ENCODE measurements at places on chromosomes 16 and 17.
A peak's percentile ranks its signal among the peaks of the same experiment; 100 is the strongest.

DNA sequence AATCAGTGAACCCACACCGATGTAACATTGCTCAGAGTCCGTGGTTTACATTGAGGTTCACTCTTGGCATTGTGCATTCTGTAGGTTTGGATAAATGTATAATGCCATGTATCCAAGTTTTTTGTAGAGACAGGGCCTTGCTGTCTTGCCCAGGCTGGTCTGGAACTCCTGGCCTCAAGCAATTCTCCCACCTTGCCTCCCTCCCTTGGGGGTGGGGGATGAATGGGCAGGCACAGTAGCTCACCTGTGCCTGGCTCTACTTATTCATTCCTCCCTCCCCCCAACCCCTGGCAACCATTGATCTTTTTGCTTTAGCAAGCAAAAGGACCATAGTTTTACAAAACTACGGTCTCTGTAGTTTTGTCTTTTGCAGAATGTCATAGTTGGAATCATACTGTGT, 181.4 kb downstream of the SPECC1 start:
- DNase-seq: no peak

DNA sequence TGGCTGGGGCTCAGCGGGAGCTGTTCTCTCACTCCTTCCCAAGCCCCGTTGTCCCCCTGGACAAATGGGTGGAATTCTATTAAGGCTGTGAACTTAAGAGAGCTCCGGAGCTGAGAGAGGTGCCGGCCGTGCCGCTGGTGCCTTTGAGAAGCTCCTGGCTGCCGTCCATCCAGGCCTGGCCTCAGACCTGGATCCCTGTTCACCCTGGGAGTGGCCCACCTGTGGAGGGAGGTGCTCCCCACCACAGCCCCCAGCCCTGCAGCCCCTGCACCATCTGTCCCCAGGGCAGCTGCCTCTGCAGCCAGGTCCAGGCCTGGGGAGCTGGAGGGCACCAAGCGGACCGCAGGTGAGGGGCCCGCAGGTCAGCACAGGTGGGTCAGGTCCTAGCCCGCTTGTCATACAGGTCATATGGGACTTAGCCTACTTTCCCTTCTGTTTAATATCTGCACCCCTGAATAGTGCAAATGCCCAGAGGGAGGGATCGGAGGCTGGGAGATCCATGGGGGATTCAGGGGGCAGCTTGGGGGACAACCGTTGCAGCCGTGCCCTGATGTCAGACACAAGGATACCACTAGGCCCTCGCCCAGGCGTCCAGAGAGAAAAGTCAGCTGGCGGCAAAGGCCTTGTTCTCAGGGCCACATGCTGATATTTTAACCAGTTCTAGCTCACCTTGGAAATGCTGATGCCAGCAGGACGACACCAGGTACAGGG, 15.2 kb upstream of the METRNL start:
- peak; percentile 54 for DNase-seq

- no peak for DNase-seq
Measured at GRCh38 chr17:45411348-45412105, 21.1 kb downstream of the ARHGAP27 start.

GRCh38 chr16:84121007-84121406, 4.3 kb upstream of the MBTPS1 start:
- no peak for DNase-seq

DNA sequence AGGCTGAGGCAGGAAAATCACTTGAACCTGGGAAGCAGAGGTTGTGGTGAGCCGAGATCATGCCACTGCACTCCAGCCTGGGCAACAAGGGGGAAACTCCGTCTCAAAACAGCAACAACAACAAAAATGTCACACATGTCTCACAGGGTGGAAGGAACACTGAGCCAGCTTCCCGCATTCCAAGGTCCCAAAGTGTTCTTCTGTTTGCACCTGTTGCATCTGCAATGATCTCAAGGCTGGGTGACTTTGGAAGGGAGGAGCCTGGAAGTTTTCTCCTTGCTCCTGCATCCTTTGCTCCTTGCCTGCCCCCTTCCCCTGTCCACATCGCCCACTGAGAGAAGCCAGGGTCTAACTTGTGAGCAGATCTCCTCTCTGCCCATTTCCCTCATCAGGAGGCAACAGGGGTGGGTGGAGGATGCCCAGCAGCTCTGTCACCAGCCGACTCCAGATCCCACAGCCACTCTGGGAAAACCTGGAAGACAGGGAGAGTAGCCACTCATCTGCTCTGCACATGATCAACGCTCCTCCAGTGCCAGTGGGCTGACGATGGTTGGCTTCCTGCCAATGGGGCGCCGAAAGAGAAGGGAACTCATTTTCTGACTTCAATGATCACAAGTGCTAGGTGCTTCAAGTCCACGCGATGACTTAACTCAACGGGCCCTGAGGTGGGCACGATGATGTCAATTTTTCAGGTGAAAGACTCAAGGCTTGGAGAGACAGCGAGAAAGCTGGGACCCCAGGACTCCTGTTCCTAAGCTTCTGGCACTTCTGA, 12.6 kb downstream of the CHST6 start:
- no peak for DNase-seq

GRCh38 chr17:74161503-74161875, 42.0 kb upstream of the RPL38 start:
- no peak for DNase-seq

- no peak for DNase-seq
Measured at GRCh38 chr17:80372456-80372855, 42.5 kb upstream of the ENDOV start.

DNA sequence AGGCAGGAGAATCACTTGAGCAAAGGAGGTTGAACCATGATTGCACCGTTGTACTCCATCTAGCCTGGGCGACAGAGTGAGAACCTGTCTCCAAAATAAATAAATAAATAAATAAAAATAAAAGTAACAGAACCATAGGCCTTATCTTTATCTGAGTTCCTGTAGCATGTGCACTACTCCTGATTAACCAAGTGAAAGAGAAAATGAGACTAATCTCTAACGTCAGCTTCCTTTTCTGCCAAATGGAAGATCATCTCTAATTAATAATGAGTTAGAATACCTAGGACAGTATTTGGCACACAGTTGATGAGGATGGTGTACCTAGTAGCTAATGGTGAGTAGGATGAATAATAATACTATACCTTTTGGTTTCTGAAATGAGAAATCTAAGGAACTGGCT, 520.4 kb downstream of the WWOX start:
- DNase-seq: no peak

DNA sequence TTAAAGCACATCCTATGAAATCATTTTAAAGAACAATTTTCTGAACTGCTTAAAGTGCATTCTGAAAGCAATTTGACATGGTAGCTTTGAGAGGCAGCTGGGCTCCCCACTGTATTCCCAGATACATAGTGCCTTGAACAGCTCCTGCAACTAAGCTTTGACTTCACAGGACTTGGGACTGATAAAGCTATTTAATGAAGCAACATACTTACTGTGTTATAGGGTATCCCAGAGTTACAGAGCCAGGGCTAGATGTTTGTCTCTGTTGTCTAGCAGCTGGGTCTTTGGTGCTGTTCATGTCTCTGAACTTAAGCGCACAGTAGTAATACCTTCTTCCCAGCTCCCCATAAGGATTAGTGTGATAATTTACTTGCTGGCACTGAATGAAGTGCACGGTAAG, 862 bp downstream of the ACSM1 start:
- no peak for DNase-seq

Measured in coronary artery (tissue), 2 donors.